ENCODE measurements at places on chromosomes 6 and 20.

- DNase-seq: peak; percentile 53
Measured at GRCh38 chr6:56798163-56798562, 155.5 kb upstream of the DST start.

GRCh38 chr20:62473717-62474603 lies 1.8 kb downstream of the GATA5 start:
- DNase-seq: no peak

GRCh38 chr6:151663559-151663958 lies 143.9 kb upstream of the ESR1 start:
- DNase-seq: no peak

DNA sequence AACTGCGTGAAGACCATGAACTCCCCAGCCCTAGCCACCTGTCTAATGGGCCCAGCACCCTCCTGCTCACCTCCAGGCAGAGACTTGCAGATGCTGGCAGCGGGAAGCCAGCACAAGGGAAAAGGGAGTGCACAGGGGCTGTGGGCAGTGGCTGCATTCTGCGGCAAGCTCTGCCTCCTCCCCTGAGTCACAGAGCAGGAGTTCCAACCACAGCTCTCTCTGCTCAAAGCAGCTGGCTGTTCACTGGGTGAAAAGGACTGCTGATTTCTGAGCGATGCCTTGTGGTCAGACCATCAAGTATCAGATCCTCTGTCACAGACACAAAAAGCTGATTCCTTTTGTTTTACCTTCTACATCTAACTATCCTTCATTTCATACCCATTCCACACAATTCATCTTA lies 10.5 kb downstream of the NKX2-2 start:
- DNase-seq: no peak

- DNase-seq: no peak
Measured at GRCh38 chr20:17614176-17614811, 44.4 kb downstream of the DSTN start.

DNA sequence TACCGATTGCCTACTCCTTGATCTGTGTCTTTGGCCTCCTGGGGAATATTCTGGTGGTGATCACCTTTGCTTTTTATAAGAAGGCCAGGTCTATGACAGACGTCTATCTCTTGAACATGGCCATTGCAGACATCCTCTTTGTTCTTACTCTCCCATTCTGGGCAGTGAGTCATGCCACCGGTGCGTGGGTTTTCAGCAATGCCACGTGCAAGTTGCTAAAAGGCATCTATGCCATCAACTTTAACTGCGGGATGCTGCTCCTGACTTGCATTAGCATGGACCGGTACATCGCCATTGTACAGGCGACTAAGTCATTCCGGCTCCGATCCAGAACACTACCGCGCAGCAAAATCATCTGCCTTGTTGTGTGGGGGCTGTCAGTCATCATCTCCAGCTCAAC lies 13.5 kb downstream of the CCR6 start:
- DNase-seq: no peak

GRCh38 chr20:661474-662270 lies 8.7 kb upstream of the SRXN1 start:
- no peak for DNase-seq

DNA sequence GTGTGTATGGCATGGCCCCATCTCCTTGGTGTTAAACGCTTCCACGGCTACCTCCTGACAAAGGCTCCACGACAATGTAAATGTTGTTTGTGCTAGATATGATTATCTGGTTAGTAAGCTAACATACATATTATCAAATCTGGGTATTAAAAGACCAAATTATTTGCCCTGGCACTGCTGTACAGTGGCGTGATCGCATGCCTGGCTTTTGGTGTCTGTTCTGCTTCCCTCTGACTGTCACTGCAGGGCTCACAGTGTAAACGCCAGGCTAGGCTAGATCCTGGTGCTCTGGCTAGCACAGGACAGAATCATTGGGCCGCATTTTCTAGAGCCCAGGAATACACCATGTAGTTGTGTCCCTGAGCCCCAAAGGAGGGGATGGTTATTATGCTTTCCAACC lies 38.7 kb downstream of the CD164 start:
- DNase-seq: no peak

- DNase-seq: no peak
Measured at GRCh38 chr20:31355981-31356380, 12.4 kb upstream of the DEFB118 start.

DNA sequence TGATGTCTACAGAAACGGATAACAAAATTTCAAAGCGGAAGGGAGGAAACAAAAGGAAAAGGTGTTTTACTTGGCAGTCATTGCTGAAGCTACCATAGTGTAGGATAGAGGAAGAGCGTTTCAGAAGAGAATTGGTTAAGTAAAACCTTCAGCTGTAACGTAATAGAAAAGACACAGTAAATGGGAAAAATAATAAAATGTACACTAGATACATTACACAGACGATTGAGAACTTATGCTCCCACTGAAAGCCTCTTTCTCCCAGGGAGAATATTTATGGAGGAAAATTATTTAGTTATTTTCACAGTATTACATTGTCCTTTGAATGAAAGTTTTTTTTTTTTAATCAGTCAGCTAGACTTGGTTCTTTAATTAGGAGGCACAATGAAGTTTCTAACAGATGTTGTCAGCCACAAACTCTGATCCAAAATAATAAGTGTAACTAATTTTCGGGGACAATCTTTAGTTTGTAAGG lies 90.7 kb upstream of the PRDM1 start:
- DNase-seq: no peak

DNA sequence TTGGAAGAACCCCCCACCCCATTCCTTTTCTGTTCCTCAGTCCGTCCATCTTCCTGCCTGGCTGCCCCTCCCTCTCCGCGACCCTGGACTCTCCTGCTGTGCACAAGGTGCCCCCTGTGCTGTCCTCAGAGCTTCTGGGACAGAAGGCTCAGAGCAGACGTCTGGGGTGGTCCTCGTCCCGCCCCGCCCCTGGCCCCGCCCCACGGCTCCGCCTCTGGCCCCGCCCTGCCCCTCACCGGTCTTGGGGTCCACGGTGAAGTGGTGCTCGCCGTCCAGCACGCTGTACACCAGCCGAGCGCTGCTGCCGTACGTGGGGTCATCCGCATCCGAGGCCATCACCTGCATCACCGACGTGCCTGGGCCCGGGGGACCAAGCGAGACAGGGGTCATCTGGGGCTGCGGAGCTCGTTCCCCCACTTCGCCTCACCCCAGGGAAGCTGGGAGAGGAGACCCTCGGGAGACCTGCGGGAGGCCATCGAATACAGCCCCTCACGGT lies 81.0 kb downstream of the CDH22 start:
- no peak for DNase-seq

GRCh38 chr20:15895126-15895525 lies 678.1 kb downstream of the KIF16B start:
- DNase-seq: no peak

DNA sequence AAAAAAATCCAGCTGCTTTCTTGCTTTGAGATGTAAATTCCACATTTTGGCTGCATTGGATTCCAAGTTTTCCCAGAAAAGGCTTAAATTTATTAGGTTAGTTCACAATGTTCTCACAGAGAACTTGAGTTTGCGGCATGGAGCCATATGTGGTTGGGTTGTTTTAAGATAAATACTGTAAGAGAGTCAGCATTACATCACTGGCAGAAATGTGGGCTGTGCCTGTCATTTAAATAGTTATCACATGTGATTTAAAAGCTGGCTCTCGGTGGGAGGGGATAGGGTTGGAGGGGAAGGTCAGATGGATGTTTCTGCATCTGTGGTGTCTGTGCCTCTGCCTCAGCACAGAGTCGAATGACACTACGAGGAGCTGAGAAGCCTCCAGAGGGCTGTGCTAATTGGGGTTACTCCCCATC lies 73.8 kb upstream of the SCP2D1 start:
- DNase-seq: peak; percentile 80

All from fibroblast of skin of left biceps (primary cell).